Suppressor macrophage treated with lipopolysaccharide for 4 hours (primary cell): ENCODE measurements at places on chromosomes 7 and 10.

DNA sequence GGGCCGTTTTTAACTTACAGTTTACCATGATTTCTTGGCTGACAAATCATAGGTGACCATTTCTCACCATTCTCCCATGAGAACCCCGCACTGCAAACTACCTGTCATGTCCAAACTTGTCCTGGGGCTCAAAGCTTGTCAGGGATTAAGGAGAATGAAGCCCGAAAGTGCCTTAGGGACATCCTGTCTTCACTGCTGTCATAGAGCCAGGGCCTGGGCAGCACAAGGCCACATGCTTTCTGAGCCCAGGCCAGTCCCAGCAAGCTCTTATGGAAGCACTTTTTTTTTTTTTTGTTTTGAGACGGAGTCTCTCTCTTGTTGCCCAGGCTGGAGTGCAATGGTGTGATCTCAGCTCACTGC is 33.9 kb downstream of the CCM2 start:
- DNase-seq: no peak

DNA sequence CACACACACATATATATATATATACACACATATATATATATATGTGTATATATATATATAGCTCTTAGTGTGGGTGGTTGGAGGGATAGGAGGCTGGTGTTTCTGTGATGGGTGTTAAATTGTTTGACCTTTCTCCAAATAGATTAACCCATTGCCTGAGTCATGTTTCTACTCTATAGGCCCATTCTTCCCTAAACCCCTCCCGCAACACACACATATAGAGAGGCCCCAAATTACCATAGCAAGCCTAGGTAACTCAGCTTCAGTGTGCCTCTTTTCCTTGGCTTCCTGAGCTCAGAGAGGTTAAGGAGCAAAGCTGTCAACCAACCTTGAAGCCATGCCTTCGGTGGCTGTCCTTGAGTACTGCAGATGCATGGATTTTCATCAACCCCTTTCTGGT is 98.7 kb upstream of the ADO start:
- no peak for DNase-seq

- no peak for DNase-seq
These were observed 30.6 kb upstream of the GATA3 start for GRCh38 chr10:8023851-8024250.

DNA sequence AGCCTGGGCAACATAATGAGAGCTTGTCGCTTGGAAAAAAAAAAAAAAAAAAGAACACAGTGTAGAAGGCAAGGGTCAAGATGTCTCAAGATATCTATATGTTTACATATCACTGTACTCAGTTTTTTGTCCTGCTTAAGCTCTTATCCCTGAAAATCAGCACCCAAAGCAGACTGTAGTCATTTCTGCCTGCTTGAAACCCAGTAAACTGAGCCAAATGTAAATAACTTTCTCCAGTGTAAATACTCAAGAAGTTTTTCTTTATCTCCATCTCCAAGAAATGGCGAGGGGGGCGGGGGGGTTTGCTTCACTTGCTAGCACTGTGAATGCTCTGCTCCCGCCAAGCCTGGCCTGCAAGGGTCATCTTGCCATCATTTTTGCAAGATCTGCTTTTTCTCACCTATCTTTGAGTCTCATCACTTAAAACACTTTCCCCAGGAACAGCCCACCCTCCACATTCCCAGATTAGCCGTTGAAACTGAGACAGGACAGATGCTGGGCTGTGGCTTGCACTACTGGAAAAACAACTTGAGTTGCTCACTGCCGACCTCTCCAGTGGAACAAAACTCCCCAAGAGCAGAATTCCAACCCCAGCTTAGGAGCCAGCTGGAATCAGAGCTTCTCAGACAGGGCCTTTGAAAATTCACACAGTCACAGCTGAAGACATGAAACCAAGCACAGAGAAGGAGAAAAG is 54.6 kb downstream of the AFAP1L2 start:
- DNase-seq: no peak

DNA sequence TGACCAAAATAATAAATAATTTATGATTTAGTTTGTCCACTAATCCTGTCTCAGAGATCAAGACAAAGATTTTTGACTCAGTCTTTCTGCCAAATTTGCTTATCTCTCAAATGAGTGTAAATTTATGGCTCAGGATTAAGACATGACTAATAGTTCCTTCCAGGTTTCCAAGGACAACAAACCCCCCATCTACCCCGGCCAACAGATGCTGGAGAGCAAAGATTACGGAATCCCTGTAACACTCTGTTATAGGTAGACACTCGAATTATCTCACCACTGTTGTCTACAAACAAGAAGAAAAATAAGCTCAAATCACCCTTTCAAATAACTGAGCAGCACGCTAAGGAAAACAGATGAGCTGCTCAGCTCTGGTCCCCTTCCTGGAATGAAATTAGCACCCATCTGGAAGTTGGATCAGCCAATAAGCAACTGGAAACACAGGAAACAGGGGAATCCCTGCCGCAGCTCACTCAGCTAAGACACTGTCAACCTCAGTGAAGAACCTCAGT is 56.8 kb upstream of the SVIL start:
- DNase-seq: no peak

- DNase-seq: no peak
These were observed 69.4 kb upstream of the OGDHL start for GRCh38 chr10:49831352-49832035.

DNA sequence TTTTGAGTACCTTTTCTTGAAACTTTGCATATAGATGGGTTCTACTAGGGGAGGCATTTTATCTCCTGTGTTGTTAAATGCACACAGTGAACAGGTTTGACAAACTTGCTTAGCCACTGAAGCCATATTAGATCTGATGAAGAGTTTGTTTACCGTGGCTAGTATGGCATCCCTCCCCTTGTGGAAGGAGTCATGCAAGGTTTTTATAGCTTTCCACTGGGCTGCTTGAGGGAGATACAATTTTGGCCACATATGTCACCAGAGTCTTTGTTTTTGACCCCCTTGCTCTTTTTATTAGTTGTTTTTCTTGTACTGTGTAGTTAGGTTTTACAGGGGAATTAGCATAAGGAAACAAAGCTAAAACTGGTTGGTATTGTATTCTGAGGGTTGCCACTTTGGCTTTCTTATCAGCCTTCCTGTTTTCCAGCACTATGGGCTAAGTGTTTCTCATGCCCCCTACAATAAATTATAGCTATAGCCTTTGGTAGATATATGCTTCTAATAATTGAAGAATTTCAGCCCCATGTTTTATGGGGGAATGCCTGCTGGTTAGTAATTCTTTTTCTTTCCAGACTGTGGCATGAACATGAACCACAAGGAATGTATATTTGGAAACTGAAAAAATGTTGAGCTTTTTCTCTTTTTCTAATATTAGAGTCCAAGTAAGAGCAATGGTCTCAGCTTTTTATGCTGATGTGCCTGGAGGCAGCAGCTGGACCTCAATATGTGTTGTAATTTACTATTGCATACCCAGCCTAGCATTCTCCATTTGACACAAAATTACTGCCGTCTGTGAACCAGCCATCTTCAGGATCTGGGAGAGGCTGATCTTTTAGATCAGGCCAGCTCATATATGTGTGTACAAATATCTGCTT is 18.4 kb upstream of the STEAP2 start:
- DNase-seq: no peak

DNA sequence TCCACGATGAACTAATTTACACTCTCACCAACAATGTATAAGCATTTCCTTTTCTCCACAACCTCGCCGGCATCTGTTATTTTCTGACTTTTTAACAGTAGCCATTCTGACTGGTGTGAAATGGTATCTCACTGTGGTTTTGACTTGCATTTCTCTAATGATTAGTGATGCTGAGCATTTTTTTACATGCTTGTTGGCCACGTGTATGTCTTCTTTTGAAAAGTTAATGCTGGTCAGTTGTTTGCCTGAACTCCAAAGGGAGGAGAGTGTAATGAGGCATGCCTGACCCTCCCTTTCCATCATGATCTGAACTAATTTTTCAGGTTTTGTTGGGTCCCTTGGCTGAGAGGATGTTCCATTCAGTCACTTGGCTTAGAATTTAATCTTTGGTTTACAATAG is 50.7 kb upstream of the SVIL start:
- DNase-seq: no peak

GRCh38 chr7:87318741-87319140 is 26.7 kb upstream of the CROT start:
- no peak for DNase-seq

DNA sequence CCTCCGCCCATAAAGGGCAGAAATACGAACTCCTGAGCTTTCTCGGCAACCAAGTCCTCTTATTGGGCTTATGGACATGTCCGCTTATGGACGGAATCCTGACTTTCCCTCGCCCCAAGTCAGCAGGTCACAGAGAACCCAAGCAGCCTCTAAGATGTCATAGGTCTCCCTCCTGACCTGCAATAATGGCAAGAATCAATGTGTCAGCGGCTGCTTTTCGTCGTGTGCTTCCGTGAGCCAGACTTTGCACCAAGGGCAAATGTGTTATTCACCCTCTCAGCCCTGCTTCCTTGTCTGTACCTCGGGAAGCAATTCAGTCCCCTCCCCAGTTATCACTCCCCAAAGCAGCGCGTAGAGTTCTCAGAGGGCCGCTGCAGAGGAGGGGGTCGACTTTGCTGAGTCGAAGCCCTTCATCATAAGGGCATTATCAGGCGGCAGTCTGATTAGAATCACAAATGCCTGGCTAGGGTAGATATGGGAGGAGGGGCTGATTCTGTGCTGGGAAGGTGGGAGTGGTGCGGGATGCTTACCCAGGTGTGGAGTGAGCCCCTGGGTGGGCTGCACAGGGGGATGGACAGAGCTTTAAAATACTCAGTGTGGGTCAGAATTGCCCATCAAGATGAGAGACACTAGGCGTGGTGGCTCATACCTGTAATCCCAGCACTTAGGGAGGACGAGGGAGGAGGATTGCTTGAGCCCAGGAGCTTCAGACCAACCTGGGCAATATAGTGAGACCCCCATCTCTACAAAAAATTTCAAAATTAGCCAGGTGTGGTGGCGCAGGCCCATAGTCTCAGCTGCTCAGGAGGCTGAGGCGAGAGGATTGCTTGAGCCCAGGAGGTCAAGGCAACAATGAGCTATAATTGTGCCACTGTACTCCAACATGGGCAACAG is 36.0 kb downstream of the COL26A1 start:
- DNase-seq: no peak

GRCh38 chr7:77415476-77415822 is 700 bp downstream of the GSAP start:
- no peak for DNase-seq
